ENCODE measurements at places on chromosomes 12 and 14.

DNA sequence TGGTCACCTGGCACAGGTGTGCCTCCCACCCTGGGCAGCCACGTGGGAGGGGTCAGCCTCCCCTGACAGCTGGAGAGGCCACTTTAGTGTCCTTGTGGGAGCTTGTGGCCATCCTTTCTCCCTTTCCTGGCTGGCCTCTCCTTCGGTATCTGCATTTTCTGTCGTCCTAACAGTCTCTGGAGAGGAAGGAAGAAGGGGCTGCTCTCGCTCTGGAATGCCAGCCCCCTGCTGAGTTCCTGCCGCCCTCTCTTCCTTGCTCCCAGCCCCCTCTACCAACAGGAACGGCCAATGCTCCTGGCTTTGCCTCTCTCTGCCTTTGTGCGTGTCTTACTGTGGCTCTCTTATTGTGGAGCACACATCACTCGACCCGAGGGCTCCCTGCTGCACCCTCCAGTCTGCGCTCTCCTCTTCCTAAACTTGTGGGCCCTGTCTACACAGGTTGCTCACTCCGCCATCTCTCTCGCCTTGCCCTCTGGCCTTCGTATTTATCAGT is 70.8 kb downstream of the FBXL14 start:
- DNase-seq: no peak

DNA sequence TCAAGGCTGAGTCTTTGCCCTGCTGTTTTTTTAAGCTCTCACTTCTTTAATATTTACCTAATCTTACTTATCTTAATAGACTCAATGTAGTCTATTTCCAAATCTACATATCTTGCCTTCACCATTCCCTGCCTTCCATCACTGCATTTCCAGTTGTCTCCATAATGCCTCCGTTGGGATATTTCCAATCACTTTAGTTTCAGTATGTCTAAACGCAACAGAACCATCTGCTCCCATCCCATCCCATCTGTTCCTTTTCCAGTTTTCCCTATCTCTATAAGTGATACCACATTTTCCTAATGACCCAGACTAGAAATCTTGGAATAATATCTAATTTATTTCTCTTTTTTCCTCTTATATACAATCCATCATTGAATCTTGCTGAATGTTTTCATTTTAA is 15.1 kb upstream of the CCDC198 start:
- no peak for DNase-seq

- DNase-seq: no peak
Measured at GRCh38 chr12:114752217-114752616, 68.2 kb upstream of the TBX3 start.

- DNase-seq: no peak
Measured at GRCh38 chr12:3152011-3152511, 74.9 kb downstream of the TSPAN9 start.

DNA sequence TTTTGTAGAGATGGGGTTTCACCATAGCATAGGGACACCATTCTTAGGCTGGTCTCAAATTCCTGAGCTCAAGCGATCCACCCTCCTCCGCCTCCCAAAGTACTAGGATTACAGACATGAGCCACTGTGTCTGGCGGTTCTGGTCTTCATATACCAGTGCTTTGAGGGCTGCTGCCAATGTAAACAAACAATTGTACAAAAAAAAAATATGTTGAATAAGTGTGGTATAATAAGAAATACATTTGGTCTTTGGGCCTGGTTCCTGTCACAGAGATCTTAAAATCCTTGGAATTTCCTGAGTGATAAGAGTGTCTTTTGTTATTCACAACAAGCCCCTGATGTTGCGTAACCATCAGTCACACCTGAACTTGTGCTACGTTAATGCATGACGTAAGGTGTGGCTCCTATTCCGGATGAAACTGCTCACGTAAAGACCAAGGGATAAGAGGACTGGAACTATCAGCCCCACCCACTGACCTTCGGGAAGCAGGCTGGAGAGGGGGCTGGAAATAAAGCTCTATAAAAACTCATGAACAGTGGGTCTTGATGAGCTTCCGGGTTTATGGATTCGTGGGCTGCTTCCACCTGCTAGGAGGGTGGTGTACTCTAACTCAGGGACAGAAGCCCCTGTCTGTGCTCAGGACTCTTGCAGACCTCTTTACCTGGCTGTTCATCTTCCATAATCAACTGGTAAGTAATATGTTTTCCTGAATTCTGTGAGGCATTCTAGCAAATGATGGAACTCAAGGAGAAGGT is 16.5 kb upstream of the RIMKLB start:
- DNase-seq: no peak

GRCh38 chr14:29419736-29420135 is 507.9 kb downstream of the PRKD1 start:
- DNase-seq: no peak

- DNase-seq: no peak
Measured at GRCh38 chr12:115101520-115101919, 417.5 kb upstream of the TBX3 start.

- no peak for DNase-seq
Measured at GRCh38 chr14:81162941-81163340, 57.8 kb downstream of the GTF2A1 start.

GRCh38 chr14:92934196-92935085 is 11.5 kb downstream of the CHGA start:
- no peak for DNase-seq

DNA sequence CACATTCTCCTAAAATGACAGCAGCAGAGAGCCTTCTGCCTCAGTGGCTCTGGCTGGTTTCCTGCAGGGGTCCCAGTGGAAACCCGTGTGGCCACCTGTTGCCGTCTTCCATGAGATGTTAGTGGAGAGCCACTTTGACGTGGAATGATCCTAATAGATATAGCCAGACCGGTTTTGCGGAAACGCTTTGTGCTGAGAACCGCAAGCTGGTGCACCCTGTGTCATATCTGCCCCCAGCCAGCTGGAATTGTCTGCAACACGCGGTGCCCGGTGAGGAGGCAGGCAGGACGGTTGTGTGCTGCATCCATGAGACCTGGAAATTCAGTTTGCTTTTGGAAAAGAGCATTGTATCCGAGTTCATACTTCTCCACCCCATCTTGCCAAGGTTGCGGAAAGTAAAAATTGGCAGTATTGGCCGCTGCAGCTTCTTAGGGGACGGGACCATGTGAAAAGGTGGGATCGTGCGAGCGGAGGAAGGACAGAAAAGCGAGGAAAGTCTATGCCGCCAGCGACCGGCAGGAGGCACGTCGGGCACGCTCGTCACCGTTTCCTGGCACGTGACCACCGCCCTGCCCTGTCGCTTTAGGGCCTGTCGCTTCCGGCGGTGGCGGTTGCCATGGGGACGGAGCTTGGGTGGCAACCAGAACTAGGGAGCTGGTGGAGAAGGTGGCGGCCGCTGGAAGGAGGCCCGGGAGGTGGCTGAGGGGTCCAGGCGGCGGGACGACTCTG is at the start of gene CFAP251:
Gene CFAP251 (plus strand): TSS at position 643 of the 729 bp plus-strand sequence. CDS start 2,714 bp downstream, outside the sequence.
- DNase-seq: peak; percentile 89

DNA sequence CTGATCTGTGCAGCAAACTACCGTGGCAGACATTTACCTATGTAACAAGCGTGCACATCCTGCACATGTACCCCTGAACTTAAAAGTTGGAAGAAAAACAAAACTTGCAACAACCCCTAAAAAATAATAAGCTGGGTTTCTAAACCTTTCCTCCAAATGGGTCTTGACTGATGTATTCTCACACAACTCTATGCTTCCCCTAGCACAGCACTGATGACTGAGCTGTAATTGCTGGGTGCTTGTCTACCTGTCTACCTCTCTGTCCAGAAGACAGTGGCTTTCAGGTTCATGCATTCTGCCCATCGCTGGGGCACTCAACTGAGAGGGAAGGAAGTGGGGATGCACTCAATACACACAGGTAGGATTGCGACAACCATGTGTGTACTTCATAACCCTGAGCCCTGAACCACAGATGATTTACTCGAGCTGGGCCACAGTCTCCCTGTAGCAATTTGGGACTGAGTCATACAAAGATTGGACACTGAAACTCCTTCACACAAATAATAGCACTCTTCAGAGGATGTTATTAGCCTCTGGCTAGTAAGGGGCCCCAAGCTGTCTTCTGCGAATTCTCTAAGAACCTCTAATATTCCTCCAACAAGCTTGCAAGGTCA is 44.8 kb upstream of the TMPO start:
- DNase-seq: no peak

- DNase-seq: no peak
Measured at GRCh38 chr12:25495331-25496097, 57.6 kb downstream of the LMNTD1 start.

DNA sequence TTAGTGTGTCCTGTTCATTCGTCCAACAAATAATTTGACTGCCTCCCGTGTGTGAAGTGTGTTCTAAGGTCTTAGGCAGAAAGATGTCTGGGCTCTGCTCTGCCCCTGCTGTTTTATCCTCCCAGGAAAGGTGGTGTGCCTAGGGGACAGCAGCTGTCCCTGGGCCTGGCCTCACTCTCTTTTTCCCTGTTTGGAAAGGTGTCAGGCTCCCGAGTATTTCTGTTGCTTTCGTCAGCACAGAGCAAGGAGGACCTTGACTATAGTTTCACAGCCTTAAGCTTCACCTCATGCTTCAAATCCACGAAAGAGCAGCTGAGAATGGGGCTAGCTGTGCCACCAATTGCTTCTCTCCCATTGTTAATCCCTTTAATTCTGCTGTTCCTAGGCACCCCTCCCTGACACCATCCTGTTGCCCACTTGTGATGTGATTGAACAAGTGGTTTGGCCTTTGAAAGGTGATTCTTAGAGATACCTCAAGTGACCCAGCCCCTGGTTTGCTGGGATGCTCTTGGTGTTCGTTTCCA is 54.2 kb downstream of the TGFB3 start:
- no peak for DNase-seq

DNA sequence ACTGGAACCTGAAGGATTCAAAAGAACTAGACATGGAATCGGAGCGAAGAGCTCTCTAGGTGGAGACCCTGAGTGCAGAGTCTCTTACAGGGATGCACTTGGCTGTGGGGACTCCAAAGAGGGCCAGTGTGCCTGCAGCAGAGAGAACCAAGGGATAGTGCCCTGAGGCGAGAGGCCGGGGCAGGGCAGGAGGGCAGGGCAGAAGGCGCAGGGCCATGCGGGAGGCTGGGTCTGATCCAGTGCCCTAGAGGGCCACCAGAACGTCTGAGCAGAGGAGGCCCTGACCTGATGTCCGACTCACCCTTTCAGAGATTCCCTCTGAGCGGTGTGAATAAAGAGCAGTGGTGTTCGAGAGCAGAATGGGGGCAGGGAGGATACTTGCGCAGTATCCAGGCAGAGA is 205.4 kb upstream of the FKBP4 start:
- no peak for DNase-seq

DNA sequence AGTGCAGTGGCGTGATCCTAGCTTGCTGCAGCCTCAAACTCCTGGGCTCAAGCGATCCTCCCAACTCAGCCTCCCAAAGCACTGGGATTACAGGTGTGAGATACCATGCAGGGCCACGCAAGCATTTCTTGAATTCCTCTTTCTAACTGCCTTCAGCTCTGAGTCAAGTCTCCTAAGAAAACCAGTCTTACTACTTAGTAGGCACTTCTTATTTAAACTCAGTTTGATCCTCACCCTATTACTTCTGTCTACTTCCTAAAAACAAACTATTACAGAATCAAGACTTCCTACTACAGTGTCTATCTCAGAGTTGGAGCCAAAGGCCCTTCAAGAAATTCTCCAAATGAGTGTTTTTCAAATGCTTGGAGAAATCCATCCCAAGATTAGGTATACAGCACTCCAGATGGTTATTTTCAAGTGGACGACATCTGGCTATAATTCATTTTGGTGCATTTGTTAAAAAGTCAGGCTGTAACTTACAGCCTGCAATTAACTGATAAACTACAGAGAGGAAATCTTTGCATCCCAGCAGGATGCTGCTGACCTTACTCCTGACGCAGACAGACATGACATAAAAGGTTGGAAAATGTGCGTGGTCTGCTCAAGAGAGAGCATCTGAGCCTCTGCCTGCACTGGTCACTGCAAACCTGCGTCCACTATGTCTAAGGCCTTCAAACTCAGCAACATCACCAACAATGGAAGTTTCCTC is 34.7 kb downstream of the SSH1 start:
- DNase-seq: no peak

GRCh38 chr12:94027561-94027960 is 120.8 kb upstream of the PLXNC1 start:
- no peak for DNase-seq

- no peak for DNase-seq
Measured at GRCh38 chr14:70856851-70857495, 47.7 kb upstream of the MAP3K9 start.

DNA sequence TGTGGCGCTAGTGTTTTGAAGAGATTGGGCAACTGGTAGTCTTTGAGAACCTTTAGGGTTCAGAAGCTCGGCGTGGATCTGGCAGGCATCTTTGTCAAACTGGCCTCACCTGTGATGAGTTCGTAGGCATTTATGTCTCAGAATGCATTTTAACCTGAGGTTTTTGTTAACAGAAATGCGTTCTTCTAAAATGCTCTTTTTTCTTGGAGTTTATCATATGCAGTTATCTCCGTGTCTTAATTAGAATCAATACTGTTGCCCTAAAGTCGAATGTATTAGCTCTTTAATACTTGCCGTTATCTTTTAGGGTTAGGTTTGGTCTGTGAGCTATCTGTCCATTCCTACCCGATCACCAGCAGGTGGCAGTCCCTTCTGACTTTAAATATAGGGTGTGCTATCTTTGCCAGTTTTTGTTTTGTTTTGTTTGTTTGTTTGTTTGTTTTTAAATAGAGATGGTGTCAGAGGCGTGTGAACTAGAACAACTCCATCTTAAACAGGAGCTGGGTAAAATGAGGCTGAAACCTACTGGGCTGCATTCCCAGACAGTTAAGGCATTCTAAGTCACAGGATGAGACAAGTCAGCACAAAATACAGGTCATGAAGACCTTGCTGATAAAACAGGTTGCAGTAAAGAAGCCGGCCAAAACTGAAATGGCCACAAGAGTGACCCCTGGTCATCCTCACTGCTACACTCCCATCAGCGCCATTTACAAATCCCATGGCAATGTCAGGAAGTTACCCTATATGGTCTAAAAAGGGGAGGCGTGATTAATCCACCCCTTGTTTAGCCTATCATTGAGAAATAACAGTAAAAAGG is 1.4 kb downstream of the ATF1 start:
- DNase-seq: no peak

DNA sequence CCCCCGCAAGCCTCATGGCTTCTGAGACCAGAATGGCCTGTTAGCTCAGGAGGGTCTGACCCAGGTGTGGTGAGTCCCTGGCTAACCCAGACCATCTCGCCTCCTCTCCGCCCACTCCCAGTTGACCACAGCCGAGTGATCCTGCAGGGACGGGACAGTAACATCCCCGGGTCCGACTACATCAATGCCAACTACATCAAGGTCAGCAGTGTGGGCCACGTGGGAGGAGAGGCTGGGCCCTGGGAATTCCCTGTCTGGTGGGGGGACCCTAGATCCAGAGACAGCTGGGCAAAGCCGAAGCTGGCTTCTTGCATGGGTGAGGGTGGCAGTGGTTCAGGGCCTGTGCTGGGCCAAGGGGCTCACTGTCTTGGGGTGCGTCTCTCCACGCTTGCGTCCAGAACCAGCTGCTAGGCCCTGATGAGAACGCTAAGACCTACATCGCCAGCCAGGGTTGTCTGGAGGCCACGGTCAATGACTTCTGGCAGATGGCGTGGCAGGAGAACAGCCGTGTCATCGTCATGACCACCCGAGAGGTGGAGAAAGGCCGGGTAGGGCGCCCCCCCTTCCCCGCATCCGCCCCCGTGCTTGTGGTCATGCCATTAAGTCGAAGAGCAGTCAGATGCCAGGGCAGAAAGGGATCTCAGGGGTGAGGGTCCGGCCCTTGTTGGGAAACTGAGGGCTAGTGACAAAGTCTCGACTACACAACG is 5.0 kb downstream of the PTPN6 start:
- no peak for DNase-seq

Data from stimulated activated CD4-positive, alpha-beta T cell treated with anti-CD3 and anti-CD28 coated beads, Interleukin-1b, Interleukin-23, amount 100 ng/mL, for 1 hour (primary cell).